ENCODE measurements at places on chromosomes 2 and 18.

GRCh38 chr2:208361077-208361441 lies 45.5 kb upstream of the PTH2R start:
- DNase-seq: peak; percentile 18

DNA sequence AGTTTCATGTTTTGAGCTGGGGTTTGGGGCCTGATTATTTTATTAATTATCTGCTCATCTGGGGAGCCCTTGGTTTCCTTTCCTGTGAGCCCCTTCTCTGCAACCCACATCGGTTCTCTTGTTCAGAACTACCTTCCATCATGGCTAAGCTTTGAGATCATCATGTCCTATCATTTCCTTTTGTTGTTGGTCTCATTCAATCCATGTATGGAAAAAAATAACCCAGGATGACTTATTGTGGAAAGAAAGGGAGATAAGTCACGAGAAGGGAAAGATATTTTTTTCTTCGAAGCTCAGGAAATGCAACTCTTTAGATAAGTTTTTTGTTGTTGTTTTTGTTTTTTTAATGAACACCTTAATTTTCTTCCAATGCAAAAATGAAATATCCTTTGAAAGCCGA lies 43.7 kb downstream of the EHD3 start:
- DNase-seq: no peak

DNA sequence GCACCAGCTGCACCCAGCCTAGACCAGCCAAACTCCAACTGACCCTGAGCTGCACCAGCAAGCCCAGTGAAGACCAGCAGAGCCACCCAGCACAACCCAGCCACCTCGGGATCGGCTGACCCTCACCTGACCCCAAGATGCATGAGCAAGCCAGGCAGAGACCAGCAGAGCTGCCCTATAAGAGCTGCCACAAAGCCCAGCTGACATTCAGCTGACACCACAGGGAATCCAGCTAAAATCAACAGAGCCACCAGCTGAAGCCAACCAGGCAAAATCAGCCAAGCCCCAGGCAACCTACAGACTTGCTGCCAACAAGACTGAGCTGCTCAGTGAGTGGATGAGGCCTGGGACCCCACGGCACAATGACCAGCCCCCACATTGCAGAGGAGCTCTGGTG lies 54.6 kb downstream of the CYP27C1 start:
- no peak for DNase-seq

DNA sequence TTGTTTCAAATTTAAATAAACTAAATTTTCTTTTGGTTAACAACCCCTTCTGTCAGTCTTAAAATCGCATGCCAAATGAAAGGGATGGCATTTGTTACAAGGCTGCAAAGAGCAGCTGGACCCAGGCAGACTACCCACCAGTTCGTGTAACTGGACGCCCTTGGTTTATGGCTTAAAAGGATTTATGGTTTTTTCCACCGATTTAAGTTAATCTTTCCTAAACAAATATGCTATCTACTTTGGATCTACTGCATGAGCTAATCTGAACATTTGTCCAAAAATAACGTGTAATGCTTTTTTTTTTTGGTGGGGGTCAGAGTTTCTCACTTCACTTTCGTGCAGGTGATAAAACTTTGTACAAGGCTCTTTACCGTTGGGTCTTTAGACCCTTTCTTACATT lies 62.9 kb downstream of the DIS3L2 start:
- no peak for DNase-seq

DNA sequence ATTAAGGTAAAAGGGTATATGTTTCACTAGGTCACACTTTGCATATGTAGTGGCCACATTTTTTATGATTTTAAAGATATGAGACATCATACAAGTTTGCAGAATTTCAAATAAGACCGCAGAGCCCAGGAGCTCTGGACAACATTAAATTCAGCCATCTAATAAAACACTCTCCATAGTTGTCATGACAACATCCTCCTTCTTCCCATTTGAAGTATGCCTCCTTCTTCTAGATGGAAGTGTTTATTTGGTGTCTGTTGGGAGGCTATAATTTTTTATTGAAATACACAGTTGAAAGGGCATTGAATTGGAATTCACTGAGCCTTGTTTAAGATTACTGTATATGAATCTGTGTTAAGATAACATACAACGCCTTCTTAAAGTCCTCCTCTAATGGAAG lies 467.3 kb downstream of the CMPK2 start:
- no peak for DNase-seq

DNA sequence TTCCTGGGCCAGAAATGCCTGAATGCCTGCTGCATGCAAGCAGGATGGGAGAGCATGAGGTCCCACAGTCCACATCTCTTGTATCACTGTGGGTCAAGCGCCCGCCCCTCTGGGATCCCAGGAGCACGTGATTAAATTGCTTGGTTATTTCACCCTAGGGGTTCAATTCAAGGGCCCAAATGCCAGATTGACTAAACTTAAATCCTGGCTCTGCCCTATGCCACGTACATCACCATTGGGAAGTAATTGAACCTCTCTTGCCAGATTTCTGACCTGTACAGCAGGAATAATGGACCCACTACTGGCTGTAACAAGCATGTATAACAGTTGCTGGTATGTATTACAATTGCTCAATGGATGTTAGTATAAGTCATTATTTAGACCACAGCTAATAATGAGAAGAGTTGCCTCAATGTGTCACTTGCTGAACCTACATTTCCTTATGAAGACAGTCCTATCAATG lies 19.9 kb downstream of the FHL2 start:
- DNase-seq: no peak

- DNase-seq: no peak
Observed at GRCh38 chr2:126839796-126840195, 58.9 kb upstream of the TEX51 start.

GRCh38 chr2:195498839-195499490 lies 158.1 kb upstream of the SLC39A10 start:
- no peak for DNase-seq

DNA sequence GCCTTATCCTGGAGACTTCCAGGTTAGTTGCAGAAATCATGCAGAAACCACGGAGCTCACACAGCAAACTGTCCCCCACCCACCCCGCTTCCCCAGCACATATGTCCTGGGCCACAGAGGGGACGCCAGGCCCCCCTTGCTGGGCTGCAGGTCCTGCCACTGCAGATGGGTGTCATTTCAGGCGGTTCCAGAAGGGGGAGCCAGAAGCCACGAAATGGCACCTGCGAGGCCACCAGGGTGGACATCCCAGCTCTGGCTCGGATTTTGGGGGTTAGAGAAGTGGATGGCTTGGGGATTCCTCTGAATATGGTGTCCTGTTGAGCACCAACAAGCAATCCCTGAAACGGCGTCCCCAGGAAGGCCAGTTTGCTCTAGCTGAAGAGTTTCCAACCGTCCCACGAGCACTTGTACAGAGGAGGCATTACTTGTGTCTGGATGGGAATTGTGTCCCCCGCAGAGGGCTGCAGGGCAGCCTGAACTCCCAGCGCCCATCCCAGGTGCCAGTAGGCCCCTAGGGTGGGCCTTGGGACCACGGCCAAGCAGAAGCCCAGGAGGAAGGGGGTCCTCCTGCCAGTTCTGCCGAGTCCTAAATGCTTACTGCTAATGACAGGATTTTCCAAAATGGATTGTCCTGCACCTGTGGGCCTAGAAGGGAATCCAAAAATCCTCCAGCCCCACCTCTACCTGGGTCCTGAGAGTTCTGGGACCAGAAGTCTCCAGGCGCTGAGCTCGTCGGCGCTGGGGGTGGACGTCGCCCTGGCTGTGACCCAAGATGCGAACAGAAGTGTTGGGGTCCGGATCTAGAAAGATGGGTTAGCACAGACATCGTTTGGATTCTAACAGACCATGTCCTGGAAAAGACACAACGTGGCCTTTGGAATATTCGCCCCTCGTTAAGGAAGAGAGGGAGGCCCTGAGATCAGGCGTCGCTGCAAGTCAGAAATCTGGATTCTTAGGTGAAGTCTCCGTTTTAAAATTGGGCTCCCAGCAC lies 14.6 kb upstream of the NFATC1 start:
- DNase-seq: peak; percentile 88

DNA sequence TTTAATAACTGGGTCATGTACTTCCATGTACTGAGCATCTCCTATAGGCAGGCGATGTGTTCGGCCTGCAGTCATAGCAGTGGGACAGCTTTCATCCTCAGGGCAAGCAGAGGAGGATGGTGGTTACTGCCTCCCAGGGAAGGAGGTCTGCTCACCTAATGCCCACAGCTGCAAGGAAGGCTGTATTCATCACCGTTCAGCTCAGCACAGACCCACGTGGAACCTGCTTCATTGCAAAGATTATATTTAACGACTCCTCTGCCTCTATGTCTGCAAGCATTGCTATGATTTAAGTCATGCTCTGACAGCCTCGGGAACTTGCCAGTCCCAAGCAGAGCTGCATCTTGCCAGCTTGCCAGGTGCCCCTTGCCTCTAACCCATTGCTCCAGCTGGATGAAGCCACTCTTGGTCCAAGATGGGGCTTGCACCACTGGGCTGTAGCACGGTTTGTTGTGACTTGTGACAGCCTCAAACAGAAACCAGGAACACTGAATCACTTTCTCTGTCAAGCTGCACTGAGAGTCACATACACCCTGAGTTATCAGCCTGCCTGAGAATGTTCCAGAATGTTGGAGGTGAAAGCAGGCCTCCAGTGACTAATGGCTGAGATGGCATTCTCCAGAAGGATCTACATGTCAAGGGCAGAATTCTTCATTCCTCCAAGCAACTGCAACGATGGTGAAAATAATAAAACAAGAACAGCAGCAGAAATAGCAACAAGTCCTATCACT lies 651.1 kb upstream of the ID2 start:
- DNase-seq: no peak

DNA sequence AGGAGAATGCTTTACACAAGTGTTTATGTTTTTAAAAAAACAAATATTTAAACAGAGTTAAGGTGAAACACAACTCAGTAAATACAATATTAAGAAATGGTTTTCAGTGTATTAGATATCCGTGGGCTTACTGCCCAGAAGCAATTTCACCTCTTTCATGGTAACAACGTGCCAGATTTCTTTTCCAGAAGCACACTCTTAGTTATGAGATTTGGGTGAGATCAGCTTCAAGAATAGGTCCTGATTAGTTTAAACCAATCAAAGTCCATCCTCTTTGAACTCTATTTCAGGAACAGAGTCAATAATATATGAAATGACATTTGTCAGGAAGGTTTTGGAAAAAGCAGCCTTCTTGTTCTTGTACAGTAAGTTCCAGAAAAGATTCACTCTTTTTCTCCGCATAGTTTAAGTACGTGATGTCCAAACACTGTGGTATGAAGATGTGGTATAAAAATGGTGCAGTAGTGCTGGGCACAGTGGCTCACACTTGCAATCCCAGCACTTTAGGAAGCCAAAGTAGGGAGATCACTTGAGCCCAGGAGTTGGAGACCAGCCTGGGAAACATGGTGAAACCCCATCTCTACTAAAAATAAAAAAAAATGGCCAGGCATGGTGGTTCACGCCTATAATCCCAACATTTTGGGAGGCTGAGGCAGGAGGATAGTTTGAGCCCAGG lies 14.7 kb downstream of the USP34 start:
- DNase-seq: no peak

DNA sequence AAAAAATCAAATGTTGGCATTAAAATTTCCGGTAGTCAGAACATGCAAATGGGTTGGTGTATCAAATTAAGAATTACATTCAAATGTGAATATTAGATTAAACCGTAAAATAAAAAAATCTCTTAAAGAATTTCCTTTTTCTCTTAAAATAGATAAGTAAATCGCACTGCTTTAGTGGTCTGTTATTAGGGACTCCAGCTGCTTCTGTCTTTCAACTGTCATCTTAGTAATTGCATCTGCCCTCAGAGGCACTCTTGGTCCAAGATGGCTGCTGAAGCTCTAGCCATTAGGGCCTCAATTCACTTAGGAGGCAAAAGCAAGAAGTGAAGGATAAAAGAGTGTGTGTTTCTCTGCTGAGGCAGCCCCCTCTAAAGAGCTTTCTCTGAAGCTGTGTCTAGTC lies 132.4 kb downstream of the MGAT5 start:
- DNase-seq: no peak

DNA sequence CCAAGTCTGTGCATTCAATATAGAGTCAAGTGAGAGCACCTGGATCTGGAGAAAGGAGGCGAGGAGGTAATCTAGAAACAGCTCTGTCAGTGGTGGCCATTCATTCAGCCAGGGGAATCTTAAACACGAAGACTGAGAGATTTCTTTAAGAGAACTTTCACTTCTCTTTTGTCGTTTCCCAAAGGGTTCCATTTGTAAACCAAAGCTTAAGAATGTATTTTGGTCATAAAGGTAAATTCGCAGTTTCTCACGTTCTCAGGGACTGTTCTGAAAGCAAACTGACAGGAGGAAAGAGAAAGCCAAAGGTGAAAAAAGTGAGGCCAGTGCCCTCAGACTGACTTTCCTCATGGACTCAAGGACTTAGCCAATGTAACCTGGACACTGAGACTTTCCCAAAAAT lies 513.5 kb downstream of the CMPK2 start:
- peak; percentile 54 for DNase-seq

GRCh38 chr2:39119732-39120520 lies 925 bp downstream of the SOS1 start:
- DNase-seq: peak; percentile 83

DNA sequence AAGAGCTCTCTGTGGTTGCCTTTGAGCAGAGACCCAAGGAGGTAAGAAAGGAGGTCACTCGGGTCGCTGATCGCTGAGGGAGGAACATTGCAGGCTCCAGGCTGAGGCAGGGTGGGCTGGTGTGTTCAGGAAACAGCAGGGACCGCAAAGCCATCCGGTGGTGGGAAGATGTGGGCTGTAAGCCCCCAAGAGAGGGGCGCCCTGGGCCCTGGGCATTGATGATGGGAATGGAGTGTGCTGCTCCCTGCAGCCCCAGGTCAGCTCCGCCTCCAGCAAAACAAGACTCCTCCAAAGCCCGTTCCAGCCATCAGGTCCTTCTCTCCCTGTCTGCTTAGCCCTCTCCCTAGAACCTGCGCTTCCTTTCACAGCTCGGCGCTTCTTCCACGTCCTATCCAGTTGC lies 229.7 kb downstream of the KLHL29 start:
- DNase-seq: no peak

DNA sequence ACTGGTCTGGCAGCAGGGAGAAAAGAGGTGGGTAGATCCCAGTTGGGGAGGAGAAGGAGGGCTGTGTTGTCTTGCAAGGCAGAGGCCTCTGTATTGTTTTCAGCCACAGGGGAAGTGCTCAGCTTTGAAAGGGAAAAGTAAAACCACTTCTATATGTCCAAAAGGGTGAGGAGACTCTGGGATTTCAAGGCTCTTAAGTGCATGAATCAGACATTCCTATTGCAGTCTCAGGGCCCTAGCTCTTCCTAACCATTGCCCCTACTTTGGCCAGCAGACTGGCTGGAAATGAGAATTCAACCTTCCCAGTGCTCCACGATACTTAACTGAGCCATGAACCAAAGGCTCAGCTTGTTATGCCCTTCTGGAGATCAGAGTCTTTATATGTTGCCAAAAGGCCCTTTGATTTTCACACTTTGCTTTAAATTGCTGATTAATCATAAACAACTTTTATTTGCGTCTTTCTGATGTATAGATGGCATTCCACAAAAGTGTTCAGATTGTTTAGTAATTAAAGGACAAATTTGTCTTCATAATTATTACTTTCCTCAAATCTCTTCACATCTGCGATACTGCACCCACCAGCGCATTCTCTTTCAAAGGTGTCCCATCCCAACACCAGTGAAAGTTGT lies 313.8 kb upstream of the MMADHC start:
- DNase-seq: no peak

- no peak for DNase-seq
Observed at GRCh38 chr18:12621742-12622306, 36.1 kb downstream of the SPIRE1 start.
